Regular cardiac myocyte (primary cell): ENCODE measurements at places on chromosomes 1 and 21. TPM values are rescaled to one million over a fixed set of nuclear protein-coding genes. Genes with fewer than 3 reads are reported as not detected.

SYTL1 gene
- under 0.01 TPM in 1 of 2 replicates, not detected in the other for total RNA-seq

STYXL2 gene
- not detected in 2 replicates for total RNA-seq

CNTN2 gene
- under 0.01 TPM in 2 replicates for total RNA-seq

KIAA0040 gene
- 0.19 and 0.85 TPM in 2 replicates for total RNA-seq

NBPF19 gene
- 5.8 and 18.0 TPM in 2 replicates for total RNA-seq
